ENCODE measurements at places on chromosomes 4 and X.

DNA sequence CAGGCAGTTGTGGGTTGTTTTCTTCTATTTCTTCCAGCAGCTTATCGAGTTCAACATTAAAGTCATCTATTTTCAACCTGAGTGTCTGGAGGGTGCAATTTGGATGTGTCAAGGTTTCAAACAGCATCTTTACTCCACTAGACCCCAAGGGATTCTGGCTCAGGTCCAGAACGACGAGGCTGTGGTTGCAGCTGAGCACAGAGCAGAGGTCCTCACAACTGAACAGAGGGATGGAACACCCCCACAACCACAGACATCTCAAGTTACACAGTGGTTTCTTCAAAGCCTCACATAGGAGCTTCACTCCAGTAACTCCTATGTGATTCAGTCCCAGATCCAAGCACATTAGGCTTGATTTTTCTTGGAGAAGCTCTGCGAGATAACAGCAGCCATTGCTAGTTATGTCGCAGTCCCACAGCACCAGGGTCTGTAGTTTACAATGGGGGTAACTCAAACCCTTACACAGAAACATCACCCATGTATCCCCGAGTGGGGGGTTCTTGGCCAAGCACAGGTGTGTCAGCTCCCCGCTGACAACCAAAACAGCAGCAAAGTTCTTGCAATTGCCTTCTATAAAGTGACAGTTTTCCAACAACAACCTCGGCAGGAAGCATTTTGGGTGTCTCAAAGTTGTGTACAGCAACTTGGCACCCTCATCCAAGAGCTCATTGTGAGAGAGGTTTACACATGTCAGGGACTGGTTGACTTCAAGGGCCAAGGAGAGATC is 2.8 kb downstream of the NLRP2B start:
- DNase-seq: no peak

- DNase-seq: no peak
Measured at GRCh38 chrX:111376897-111377578, 35.0 kb downstream of the DCX start.

DNA sequence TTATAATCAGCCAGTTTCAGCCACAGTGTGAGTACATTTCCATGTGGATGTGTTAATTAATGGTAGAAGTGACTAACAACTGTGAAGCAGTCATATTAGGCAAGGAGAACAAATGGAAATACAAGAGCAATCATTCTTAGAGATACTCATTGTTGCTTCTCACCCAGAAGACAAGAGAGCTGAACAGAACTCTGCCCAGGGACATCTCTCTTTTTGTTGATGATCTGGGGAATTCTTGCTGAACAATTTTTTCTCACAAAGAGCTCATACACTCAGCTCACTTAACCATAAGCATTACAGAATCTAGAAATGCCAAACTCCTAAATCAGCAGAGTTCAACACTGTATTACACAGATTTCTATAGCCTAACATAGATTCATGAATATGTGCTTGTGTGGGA is 150.1 kb downstream of the COMMD8 start:
- DNase-seq: no peak

- DNase-seq: peak; percentile 57
Measured at GRCh38 chr4:169492436-169493163, 119.8 kb downstream of the NEK1 start.

GRCh38 chrX:40054793-40055192 is 43.0 kb downstream of the BCOR start:
- no peak for DNase-seq

DNA sequence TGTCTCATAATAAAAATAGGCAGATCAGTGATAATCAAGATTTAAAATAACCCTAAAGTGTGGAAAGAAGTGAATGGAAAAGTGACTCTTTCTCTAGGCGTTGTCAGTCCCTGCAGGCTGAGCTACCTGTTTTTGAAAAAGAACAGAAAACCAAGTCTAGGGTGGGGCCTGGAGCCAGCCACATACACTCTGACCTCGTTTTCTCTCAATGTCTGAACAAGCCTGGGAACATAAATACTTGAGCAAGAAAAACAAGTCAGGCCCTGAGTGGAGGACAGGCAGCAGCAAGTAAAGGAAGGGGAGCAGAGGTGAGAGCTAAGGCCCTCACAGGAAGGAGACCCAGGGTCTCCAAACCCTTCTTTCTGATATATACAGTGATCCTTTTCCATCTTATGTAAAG is 91.7 kb upstream of the HPF1 start:
- peak; percentile 70 for DNase-seq

DNA sequence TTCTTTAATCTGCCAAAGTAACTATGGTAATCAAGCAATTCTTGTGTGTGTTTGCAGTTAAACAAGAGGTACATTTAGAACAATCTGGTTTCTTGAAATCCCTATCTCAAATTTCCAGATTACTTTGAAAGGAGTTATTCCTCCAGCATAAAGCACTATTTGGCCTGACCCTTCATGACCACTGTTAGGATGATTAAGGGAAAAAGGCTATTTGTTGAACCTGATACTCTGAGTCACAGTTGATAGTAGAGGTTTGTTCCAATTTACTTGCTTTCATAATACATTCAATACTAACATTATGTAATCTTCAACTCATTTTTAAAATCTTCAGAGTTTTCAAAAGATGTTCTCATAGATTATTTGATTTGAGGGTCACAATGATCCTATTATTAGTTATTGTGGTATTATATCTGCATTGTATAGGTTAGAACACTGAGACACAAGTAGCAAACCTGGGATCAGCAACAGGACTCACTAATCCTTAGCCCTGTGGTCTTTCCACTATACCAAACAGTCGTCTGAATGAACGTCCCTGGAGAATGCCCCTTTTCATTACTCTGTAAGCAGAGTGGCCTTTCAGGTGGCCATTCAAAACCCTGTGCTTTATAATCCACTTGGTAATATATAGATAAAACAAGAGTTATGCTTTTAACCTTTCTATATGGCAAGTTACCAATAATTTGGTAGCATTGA is 8.1 kb upstream of the NDST4 start:
- no peak for DNase-seq

GRCh38 chrX:150935467-150935866 is 37.0 kb upstream of the CD99L2 start:
- peak; percentile 39 for DNase-seq

- no peak for DNase-seq
Measured at GRCh38 chr4:1830642-1831228, 25.2 kb downstream of the LETM1 start.

DNA sequence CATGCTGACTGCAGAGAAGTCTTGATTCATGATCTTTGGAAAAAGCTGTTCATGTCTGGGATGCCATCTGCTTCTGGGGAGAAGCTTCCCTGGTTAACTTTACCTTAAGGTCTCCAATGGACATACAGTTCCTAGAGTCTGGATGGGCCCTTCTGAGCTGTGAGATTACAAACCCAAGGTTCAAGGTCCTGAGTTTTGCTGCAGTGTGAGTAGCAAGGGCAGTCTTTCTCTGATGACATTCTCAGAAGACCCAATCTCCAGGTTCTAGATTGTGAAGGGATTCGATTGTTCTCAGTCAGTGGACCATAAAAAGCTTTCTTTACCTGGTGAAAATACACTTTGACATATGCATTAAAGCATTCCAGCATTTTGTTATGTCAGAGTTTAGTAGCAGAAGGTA is 179.2 kb downstream of the AASDH start:
- DNase-seq: no peak

GRCh38 chr4:54050214-54050904 is 14.0 kb downstream of the CHIC2 start:
- DNase-seq: peak; percentile 29

DNA sequence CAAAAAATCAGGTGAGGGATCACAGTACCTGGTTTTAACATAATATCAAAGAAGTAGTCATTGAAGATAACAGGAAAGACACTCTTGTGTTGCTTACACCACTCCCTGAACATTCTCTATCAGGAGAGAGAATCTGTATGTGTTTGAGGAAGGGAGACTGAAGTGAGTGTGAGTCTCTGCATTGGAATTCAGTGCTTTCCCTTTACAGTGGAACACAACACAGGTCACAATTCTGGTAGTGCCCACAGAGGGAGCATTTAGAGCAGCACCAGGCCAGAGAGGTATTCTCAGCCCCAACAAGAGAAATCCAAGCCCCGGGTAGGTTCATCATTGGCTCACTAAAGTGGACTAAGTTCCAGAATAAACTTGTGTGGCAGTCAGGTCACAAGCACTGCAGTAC is 64.7 kb upstream of the UBQLN2 start:
- peak; percentile 48 for DNase-seq

DNA sequence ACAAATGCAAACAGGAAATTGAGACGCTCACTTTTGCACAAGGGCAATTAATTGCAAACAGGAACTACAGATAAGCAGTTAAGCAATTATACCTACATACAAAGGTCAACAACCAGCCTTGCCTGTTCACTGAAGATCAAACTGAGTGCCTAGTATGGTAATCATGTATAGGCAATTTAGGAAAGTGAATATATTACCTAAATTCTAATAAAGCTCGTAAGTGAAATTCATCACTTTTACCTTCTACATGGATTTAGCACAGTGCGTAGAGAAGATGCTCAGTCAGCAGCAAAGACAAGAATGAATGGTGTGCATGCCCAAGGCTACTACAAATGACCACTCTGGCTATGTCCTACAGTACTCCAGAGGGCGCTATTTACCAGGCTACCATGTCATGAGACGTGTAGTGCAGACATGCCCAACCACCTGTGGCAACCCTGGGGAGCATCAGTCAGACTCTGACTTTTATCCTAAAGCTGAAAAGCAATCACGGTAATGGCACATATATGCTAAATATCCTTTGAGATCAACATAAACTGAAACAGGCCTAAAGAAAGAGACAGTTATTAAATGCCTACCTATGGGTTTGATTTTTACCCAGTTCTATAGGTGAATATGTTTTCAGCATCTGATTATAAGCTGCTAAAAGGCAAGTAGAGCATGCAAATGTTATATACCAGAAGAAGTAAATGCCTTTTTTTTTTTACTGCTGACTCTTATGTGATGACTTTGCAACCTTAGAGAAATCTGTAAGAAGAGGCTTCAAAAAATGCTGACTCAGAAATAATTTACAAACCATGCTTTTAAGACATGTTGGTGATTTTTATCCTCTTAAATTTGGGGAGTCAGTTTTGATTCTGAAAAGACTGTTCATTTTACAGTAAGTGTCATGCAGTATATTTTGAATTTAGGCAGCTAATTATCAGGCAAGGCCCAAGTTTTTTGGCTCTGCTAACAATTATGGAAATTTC is 178.0 kb downstream of the PPP3CA start:
- DNase-seq: peak; percentile 86

DNA sequence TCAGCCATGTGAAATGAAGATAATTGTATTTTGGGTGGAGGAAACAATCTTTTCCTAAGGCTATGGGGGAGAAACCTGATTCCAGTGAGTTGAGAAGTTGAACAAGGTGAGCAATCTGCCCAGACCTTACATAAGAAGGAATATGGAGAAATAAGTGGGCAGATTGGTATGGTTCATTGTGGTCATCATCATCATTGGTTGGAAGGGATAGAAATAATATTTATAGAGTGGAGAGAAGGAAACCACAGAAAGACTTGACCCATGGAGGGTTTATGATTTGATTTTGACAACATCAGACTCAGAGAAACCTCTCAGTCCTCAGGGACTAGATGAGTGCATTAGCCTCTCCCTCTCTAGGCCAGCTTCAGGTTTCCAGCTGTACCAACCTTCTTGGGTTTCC is 177.9 kb upstream of the NEIL3 start:
- DNase-seq: peak; percentile 47

GRCh38 chrX:154486052-154486395 is 391 bp downstream of the UBL4A start:
- DNase-seq: peak; percentile 16

DNA sequence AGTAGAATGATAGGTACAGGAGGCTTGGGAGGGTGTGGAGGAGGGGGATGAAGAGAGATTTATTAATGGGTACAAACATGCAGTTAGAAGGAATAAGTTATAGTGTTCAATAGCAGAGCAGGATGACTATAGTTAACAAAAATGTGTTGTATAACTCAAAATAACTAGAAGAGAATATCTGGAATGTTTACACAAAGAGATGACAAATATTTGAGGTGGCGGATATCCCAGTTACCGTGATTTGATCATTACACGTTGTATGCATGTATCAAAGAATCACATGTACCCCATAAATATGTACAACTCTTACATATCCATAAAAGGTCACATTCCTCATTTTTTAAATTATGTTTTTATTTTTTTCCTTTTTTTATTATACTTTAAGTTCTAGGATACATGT is 456.6 kb downstream of the MAGEB5 start:
- DNase-seq: no peak

- DNase-seq: no peak
Measured at GRCh38 chrX:115357326-115358120, 68.0 kb downstream of the LUZP4 start.

DNA sequence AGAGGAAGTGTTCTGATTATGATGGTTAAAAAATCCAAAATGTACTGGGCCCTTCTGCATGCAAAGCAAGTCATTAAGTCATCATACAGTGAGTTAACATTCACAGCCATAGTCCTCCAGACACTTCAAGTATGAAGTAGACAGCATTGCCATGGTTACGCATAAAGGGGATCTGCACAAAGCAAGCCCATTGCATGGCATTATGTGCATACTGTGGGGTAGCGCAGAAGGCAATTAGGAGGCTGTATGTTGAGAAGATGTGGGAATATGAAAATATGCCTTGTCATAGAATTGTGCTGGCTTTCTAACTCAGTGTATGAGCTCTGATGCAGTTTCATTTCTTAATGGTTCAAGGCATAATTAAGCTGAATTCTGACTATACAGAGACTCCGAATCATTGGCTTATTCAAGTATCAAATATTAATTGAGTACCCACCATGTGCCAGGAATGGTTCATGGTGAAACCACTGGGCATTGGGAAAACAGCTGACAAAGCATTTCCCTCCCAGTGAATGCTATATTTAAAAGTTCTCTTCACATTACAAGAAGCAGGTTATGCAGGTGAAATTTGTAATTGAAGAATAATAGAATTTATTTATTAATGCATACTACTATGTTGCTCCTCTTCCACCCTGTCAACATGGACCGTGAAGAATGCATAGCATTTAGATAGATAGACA is 588.9 kb downstream of the ZNF674 start:
- no peak for DNase-seq

- DNase-seq: peak; percentile 79
Measured at GRCh38 chr4:15805583-15806517, 27.7 kb downstream of the CD38 start.

- no peak for DNase-seq
Measured at GRCh38 chrX:40097141-40097503, 636 bp downstream of the BCOR start.

- DNase-seq: no peak
Measured at GRCh38 chrX:69137371-69138117, 27.7 kb downstream of the PJA1 start.
